ENCODE measurements at places on chromosomes 4 and X.

DNA sequence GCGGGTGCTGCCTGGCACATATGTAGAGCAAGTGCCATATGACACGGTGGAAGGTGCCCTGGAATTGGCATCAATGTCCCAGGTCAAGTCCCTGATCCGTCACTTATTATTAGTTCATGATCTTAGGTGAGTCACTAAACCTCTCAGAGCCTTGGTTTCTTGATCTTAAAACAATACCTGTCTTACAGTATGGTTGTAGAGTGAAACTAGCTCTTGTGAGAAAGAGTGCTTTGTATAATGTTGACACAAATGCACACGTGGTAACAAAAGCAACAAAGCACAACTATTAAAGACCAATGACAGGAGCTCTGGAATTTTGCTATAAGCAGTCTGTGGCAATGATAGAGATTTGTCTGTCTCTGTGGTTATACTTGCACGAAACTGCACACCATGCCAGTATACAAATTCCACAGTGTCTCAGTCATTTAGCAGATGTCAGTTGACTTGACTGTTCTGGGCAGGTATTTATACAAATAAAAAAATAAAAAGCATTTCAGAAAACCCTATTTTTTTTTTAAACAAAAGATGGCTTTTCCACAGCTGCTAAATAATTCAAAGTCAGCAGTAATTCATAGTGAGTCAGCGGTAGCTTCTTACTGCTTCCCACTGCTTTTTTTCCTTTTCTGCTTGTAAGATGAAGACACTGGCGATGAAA is 19.7 kb upstream of the ACSL1 start:
- no peak for DNase-seq

GRCh38 chr4:42488554-42488953 is 91.3 kb downstream of the SHISA3 start:
- DNase-seq = no peak

DNA sequence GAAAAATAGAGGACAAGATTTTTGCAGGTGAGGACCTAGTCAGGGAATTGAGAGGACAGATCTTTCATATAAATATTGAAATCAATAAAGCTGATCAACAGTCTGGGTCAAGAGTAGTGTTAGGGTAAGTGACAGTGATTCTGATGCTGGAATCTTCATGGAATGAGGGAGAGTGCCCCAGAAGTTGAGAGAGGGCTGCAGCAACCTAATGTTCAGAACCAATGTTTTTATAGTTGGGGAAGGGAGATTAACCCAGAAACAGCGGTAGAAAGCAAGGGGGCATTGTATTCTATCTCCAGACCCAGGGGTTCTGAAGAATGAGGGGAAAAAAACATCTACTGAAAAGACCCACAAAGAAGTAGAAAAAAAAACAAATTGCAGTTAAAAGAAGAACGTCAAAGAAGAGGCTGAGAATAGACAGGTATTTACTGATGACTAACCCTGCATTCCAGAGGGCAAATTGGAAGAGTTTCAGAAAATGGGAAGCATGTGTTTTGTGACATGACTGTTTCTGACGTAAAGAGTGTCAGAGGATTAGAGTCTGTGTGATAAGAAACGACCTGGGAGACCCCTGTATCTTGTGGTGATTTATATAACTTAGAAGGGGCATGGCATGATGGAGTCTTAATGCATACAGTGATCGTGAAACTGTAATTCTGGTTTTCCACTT is 819.6 kb upstream of the EPHA5 start:
- DNase-seq = no peak

- DNase-seq = no peak
These were observed 98.4 kb downstream of the PHKA2 start for GRCh38 chrX:18885328-18886004.

DNA sequence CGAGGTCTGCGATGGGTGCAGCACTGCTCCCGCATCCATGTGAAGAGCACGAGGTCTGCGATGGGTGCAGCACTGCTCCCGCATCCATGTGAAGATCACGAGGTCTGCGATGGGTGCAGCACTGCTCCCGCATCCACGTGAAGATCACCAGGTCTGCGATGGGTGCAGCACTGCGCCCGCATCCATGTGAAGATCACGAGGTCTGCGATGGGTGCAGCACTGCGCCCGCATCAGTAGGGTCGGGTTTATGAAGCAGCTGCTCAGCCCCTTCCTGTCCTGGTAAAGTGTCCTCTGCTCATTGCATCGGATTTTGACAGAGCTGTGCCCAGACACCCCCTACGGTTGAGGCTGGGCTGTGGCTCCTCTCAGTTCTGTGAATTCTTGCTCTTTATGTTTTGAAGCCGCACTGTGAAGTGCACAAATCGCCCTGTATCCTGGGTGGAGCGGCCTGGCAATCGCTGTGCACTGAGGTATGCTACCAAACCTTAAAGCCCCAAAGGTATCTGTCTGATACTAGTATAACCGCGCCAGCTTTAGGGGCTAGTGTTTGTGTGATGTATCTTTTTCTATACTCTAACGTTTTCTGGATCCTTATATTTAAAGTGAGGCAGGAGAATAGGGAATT is 98.7 kb downstream of the CPZ start:
- no peak for DNase-seq

GRCh38 chr4:152032722-152033131 is 271.9 kb upstream of the GATB start:
- DNase-seq = no peak

GRCh38 chr4:52164116-52164515 is 113.0 kb downstream of the SPATA18 start:
- DNase-seq = no peak

GRCh38 chr4:67087897-67088296 is 457.4 kb downstream of the CENPC start:
- DNase-seq = no peak

DNA sequence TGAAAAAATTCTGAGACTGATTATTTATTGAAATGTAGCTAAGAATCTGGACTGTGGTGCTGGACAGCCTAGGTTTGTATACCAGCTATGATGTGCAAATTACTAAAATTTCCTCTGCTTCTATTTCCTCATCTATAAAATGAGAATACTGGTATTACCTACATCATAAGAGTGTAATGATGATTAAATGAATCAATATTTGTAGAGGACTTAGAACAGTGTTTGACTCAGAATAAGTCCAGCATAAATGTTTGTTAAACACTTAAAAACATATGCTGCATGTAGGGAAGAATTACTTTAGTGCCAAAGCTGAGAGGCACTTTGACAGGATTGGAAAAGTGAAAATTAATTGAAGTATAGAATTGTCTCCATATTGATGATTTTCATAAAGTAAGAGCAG is 55.3 kb upstream of the TMPRSS11F start:
- no peak for DNase-seq

DNA sequence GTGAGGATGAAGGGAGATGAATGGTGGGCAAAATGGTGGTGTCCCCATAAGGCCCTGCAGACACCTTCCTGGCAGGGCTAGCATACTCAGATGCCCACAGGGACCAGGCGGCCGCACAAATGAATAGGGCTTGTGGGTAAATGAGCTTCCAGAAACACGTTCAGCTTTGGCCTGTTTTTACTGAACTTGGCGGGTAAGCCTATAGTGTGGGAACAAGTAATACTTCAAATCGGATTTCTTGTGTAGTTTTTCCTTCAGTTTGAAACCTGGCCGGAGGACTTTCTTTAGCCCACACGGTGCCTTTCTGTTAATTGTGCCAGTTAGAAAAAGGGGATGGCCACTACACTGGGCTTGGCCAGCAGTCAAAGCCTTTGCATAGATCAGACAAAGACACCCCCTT is 22.8 kb downstream of the SMS start:
- no peak for DNase-seq

GRCh38 chr4:1467581-1468458 is 61.6 kb upstream of the NKX1-1 start:
- DNase-seq = no peak

DNA sequence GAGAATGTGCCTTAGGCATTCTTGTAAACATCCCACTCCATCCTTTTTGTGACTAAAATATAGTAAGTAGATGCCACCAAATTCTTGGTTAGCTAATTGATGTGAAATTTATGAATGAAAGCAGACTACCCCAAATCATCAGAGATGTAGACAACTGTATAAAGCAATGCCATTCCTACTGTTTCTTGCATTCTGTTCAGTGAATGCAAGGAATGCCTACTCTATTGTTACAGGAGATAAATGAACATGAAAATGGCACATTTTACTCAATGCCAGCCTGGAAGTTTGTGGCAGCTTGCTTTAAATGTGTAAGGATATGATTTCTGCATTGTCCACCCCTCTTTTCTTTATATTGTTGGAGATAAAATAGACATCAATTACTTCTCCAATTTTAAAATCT is 317.9 kb downstream of the LDB2 start:
- no peak for DNase-seq

DNA sequence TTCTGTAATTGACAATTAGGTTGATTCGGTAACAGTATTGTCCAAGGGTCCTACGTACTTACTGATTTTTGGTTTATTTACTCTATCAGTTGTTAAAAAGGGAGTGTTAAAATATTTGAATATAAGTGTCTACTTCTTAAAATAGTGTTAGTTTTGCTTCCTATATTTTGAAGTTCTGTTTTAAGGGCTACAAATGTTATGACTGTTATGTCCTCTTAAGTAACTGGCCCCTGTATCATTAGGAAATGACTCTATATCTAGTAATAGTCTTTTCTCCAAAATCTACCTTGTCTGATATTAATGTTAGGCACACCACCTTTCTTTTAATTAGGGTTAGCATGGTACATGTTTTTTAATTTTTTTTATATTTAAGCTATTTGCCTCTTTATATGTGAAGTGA is 30.1 kb downstream of the ANKRD50 start:
- no peak for DNase-seq

GRCh38 chrX:46029777-46030176 is 515.4 kb downstream of the ZNF674 start:
- DNase-seq = no peak

DNA sequence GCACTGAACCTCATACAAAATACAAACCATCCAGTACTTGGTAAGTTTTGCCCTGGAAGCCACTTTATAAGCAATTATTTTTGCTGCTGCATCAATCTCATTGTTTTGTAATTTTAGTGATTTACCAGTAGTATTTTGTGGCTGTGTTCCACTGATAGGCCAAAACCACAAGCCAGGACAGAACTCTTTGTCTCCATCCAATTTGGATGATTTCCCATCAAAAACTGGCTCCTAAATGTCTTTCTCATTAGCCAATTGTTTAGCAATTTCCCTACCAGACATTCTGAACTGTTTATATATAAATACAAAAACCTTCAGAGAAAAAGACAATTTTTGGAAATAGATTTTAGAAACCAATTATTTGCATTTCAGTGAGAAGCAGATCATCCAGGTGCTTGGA is 4.4 kb downstream of the GSPT2 start:
- no peak for DNase-seq

DNA sequence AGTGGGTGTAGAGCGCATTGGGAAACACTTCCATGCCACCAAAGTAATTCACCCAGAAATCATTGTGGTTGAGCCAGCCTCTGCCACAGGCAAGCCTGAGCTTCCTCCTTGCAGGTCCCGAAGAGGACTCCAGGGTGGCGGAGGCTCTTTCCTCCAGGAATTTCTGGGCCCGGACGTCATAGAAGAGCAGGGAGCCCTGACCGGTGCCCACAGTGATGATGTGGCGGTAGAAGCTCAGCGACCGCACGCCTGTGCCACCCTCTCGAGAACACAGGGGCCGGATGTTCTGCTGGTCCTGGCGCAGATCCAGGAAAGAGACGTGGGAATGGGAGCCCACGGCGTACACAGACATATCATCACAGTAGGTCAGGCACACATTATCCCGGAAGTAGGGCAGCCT is 1.3 kb downstream of the DCAF12L1 start:
- DNase-seq = no peak

DNA sequence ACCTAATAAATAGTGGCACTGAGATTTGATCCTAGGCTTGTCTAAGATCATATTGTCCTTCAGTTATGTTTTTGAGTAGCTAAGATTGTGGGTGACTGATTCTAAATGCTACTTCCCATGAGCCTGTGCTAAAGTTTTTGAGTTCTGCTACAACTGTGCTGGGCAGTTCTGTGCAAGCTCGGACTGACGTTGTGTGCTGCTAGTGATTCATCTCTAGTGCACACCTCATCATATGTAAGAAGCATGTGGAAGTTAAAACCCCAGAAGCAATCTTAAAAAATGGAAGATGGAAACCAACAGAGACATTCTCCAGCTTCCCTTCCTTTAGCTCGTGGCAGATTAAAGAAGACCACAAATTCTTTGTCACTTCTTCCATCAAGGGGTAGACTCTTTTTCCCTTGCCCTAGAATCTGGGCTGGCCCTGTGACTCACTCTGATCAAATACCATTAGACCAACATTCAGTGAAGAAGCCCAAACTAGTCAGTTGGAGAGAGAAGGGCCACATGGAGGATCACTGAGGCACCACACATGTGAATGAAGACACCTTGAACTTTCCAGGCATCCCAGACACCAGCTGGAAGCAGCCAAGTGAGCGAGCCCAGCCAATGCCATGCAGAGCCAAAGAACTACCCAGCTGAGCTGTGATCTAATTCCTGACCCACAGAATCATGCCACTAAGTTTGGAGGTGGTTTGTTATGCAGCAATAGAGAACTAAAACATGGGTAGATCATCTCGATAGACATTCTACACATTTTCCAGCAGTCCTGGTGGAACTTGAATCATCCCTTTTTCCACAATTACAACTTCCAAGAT is 16.8 kb downstream of the ARHGAP6 start:
- no peak for DNase-seq

DNA sequence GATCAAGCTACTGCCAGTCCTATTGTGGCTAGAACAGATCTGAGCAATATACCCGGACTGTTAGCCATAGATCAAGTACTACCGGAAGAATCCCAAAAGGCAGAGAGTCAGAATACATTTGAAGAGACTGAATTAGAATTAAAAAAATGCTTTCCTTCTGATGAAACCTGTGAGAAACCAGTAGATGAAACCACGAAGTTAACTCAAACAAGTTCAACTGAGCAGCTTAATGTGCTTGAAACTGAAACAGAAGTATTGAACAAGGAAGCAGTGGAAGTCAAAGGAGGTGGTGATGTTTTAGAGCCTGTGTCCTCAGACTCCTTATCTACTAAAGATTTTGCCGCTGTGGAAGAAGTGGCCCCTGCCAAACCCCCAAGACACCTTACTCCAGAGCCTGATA is 46.8 kb downstream of the WDR44 start:
- no peak for DNase-seq

GRCh38 chrX:68823413-68824151 is 5.2 kb upstream of the EFNB1 start:
- no peak for DNase-seq

DNA sequence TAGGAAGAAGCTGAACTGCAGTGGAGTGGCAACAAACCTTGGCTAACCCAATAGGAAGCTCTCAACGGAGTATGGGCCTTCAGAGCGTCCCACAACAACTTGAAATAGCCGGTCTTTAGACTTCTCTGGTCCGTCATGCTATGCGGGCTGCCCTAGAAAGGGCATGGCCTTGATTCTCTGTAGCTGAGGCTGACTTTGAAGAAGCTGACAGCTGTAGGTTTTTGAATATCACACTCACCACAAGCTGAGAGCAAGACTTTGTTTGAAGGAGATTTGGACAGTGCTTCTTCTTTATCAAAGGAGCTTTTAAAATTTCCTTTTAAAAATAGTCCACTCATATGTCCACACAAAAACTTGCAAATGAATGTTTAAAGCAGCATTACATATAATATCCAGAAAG is 322.9 kb downstream of the CAMK2D start:
- no peak for DNase-seq

GRCh38 chr4:124321364-124321763 is 391.2 kb downstream of the ANKRD50 start:
- DNase-seq = no peak

GRCh38 chrX:107293056-107293455 is 86.6 kb downstream of the DNAAF6 start:
- no peak for DNase-seq

Measured in 8988T (cell line).